ENCODE measurements at places on chromosomes 12 and 14.

GRCh38 chr12:92732716-92733115 lies 29.9 kb downstream of the PLEKHG7 start:
- DNase-seq: no peak

- no peak for DNase-seq
Measured at GRCh38 chr12:32151086-32151485, 44.4 kb downstream of the BICD1 start.

DNA sequence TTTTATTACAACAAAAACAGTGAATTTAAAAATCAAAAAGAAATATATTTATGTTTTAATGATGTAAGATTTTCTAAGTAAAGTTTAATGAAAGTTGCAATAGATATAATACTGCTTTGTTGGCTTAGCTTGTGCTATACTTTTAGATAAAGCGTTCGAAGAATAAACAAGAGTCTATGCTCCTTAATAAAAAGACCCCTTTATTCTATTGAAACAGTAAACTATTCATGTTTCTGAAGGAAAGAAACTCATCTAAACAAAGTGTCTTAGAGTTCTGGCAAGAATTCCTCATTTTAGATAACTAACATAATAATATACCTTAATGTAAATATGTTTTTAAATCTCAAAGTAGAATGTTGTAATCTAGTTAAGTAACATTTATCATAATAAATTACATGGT lies 179.0 kb downstream of the RASSF9 start:
- no peak for DNase-seq

DNA sequence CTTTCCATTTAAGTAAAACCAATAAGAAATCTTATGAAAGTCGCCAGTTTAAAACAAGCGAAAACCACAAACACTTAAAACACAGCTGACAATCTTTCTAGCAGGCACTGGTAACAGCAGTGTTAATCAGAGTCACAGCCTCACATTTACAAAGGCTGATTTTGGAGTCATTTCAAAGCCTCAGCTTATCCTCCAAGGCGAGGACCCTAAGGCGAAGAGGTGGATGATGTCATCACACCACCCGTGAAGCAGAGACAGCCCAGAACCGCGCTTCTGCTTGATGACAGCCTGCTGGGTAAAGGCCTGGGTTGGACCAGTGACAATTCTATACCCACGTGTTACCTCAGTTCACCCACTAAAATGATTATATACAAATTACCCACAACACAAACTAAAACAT lies 10.1 kb downstream of the GOLGA3 start:
- no peak for DNase-seq

GRCh38 chr12:55706568-55707218 lies 1.0 kb downstream of the ITGA7 start:
- no peak for DNase-seq

- no peak for DNase-seq
Measured at GRCh38 chr12:32544893-32545292, 134.2 kb upstream of the DNM1L start.
